ENCODE measurements at places on chromosomes 4 and X.

DNA sequence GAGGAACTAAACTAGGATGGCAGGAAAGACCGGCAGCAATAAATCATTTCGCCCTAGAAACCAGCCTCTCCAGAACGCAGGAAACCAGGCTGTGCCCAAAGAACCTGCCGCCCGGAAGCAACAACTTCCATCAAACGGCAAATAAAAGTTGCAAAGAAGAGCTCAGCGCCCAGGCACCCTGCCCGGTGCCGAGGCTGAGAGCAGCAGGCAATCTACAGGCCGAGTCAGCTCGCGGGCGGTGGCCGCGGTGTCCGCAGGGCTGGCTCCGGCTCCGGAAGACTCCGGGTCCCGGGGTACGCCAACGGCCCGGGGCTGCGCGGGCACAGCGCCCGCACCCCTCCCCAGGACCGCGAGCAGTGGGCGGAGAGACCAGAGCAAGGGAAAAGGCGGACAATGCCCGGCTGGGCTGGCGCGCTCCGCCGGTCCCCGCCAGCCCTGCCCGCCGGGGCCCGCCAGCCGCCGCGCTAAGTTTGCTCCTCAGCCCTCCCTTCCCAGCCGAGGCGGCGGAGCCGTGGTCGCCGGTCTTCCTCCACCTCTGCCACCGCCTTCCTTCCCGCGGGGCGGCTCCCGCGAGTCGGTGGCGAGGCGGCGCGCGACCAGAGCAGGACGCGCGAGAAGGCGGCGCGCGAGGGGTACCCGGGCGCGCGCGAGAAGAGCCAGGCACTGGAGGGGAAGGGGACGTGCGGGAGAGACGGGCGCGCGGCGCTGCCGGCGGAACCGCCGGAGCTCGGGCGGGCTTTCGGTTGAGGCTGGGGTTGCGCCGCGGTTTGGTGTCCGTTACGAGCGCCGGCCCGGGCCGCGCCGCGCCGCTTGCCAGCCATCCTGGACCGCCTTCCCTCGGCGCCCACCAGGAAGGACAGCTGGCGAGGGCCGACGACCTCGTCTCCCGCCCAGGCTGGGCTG is 733 bp downstream of the FRYL start:
- DNase-seq = peak; percentile 73

- DNase-seq = no peak
Measured at GRCh38 chrX:39802354-39802753, 295.4 kb downstream of the BCOR start.

- DNase-seq = peak; percentile 37
Measured at GRCh38 chr4:87058356-87059073, 123.7 kb downstream of the AFF1 start.

DNA sequence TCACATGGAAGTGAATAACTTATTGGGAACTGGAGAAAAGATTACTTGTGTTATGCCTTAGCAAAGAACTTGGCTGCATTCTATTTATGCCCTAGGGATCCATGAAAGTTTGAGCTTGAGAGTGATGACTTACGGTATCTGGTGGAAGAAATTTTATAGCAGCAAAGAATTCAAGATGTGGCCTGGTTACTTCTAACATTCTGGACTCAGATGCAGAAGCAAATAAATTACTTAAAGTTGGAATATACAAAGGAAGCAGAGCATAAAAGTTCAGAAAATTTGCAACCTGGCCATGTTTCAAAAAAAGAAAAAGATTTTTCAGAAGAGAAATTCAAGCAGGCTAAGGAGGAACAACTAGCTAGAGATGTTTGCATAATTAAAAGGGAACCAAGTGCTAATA is 252.3 kb upstream of the WDFY3 start:
- no peak for DNase-seq

- DNase-seq = no peak
Measured at GRCh38 chr4:139900964-139901376, 235.4 kb downstream of the MGST2 start.

DNA sequence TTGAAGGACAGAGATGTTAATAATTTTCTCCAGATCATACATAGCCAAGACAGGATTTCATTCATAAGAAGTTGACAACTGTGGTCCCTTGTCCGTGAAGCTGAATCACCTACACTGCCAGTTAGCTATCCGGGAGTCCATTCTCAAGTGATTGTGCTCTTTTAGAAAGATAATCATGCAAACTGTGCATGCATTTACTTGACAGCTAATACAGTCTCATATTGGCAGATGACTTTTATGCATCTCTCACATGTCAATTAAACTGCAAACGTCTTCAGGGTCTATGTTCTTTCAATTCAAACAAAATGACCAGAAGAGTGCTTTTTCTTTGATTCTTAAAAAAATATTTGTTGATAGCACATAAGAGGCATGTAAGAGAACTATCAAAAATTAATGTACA is 1572.9 kb downstream of the C4orf33 start:
- DNase-seq = no peak

DNA sequence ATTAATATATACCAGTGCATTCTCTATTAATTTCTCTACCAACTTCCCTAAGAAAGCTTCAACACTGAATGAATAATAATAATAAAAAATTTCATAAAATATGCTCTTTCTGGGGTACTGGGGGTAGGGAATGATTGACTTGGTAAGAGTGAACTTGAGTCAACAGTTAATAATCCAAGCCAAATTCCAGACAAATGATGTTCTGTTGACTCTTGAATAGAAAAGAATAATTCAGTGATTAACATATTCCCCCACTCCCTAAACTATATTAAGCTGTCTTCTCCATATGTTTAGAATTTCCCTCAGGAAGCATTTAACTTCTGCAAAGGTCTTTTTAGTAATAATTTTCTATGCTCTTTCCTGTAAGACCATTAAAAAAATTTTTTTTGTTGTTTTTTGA is 12.3 kb downstream of the PGRMC2 start:
- no peak for DNase-seq

- DNase-seq = no peak
Measured at GRCh38 chr4:57342411-57342810, 232.2 kb upstream of the IGFBP7 start.

DNA sequence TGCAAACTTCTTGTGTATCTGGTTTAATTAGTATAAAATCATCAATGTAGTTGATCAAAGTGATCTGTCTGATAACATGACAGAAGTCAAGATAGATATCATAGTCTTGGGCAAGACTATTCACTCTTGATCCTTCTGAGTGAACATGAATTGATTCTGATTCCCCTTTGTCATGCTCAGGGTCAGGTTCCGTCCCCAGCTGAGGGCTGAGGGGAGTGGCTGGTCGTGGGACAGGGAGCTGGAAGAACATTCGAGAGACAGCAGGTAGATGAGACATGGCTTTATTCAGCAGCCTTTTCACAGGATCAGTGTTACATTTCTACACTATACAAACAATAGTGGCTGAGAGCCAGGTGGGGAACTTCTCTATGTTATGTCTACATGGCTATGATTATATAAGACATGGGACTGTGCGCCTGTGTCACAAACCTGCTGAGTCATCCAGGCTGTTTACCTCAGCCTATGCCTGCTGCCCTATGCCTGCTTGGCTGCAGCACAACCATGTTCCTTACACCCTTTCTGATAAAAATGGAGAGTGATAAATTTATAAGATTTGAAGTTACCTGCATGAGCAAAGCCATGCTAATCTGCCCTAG is 586.9 kb upstream of the NR3C2 start:
- no peak for DNase-seq

- DNase-seq = peak; percentile 53
Measured at GRCh38 chrX:44873415-44874276, 658 bp downstream of the KDM6A start.

DNA sequence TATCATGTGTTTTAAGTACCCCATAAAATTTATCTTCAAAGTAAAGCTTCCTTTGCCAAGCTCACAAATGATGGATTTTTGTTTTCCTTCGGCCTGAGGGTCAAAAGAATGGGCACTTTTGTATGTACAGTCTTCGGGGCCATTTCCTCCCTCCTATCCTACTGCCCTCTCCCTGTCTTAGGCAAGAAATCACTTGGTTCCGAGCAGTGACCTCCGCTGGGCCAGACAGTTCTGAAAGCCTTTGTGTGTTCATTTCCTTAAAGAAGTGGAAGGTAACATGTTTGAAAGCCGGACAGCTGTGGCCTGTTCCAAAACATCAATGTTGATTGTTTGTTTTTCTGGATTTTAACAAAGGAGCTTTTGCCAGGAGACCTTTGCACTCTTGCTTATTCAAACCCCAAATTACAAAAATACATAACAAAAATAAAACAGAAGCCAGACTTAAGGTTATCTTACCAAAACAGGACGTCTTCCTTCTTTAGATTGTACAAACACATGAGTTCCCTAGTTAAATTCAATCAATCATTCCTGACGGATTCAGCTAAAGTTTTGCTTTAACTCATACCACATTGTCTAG is 110.6 kb upstream of the LIMCH1 start:
- peak; percentile 53 for DNase-seq

- DNase-seq = no peak
Measured at GRCh38 chr4:139131209-139131870, 45.7 kb downstream of the ELF2 start.

DNA sequence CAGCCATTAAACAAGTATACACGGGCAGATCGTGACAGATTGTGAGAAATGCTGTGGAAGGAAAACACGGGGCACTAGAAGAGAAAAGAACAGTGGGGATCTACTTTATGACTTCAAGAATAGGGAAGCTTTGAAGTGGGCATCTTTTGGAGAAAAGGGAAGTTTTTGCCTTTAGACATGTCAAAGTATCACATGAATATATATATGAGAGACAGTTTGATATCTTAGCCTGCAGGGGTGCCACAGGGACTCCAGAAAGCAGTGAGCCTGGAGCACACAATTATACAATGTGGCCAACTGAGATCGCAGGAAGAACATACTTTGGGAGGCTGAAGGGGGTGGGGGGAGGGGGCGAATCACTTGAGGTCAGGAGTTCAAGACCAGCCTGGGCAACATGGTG is 35.7 kb downstream of the RELL1 start:
- DNase-seq = no peak

DNA sequence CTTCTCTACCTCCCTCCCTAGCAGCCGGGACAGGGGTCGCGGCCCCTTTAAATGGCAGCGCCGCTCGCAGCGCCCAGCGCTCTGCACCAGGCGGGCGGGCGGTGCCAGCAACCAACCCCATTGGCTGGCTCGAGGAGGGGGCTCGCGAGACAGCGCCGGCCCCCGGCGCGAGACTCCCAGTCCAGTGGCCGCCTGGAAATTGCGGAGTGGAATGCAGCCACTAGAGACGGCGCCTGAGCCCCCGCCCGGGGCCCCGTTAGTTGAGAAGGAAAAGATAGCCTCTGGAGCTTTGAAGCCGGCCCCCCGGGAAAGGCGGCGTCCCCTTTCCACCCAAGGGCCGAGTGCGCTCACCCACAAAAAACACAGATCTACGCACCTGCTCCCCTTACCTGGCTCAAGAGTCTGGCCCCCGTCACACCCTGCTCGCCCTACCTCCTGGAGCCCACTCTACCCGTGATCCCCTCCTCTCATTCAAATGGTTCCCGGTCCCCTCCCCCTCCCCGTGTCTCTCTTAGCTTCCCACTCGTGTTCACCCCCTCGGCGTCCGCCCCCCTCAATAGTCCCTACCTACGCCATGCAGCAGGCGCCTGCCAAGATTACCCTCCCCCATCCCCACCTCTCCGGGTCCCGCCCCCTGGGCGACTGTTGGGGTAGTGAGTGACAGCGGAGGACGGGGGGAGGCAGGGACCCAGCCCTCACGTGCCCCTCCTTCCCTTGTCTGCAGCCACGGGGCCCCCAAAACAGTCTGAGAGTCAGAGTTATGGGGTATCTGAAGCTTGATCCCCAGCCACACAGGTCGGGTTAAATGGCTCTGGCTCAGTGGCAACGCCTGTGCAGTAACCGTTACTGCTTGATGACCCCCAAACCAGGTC is at the start of gene ZMYM3:
ZMYM3 (minus strand) TSS at position 49 of the 872 bp plus-strand sequence. CDS start 885 bp downstream, outside the sequence.
- DNase-seq = peak; percentile 82

GRCh38 chr4:31275906-31276305 is 555.7 kb downstream of the PCDH7 start:
- DNase-seq = no peak

DNA sequence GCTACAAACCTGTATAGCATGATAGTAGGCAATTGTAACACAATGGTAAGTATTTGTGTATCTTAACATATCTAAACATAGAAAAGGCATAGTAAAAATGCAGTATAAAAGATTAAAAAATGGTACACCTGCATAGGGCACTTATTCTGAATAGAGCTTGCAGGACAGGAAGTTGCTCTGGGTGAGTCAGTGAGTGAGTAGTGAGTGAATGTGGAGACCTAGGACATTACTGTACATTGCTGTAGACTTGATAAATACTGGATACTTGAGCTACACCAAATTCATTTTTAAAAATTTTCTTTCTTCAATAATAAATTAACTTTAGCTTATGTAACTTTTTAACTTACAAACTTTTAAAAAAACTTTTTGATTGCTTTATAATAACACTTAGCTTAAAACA is 68.2 kb upstream of the MAML3 start:
- no peak for DNase-seq

- DNase-seq = no peak
Measured at GRCh38 chrX:7154041-7154597, 6.2 kb upstream of the PUDP start.

- DNase-seq = no peak
Measured at GRCh38 chr4:156970501-156971164, 966 bp downstream of the PDGFC start.

Measured in left kidney (tissue), 8 donors.